ENCODE measurements at places on chromosomes 16 and 17.

DNA sequence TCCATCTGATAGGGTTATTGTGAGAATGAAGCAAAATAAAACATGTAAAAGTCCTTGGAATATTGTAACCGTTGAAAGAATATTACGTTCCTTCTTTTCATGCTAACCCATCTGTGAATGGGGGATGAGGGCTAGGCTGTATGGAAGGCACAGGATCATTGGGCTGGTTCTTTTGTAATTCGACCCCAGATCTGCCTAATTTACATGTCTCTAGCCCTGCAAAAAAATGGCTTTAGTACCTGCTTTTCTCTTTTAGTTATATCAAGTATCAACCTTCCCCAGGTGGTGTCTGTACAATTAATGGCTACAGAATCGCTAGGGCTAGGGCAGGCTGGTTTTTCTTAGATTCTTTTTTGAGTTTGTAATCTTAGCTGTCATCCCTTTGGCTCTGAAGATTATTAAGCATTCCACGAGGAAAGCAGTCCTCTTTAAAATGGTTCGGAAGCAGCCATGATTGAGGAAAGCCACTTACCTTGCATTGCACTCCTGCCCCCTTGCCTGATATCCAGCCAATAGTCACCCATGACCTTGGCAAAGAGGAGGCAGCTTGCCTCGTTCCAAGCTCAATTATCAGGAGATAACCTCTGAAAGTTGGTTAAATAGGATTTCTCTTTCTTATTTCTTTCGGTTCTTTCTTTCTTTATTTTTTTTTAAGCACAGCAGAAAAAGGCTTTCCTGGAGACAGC, 153.9 kb upstream of the ZKSCAN2 start:
- DNase-seq: no peak

- DNase-seq: no peak
Observed at GRCh38 chr17:77737442-77738265, 220.8 kb upstream of the TNRC6C start.

DNA sequence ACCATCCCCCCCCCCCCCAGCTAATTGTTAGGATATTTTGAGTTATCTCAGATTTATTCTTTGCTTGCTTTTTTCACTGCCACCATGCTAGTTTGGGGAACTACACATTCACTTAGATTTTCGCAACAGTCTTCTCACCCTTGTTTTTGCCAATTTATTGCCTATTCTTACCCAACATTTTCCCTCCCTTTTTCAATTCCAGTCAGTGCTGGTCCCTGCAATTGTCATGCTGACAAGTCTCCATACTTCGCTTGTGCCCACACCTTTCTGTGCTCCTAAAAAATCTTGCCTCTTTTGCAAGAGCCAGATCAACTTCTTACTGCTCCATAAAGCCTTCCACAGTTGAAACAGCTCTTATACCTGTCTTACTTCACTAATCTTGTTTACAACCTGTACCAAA, 16.3 kb downstream of the TNRC6A start:
- no peak for DNase-seq

- no peak for DNase-seq
Observed at GRCh38 chr16:66842765-66843164, 1.4 kb upstream of the CA7 start.

GRCh38 chr17:54948380-54948779, 20.1 kb downstream of the COX11 start:
- DNase-seq: peak; percentile 93
